ENCODE measurements at places on chromosomes 1 and 21.

- DNase-seq = no peak
Measured at GRCh38 chr1:156807627-156808026, 9.0 kb downstream of the SH2D2A start.

DNA sequence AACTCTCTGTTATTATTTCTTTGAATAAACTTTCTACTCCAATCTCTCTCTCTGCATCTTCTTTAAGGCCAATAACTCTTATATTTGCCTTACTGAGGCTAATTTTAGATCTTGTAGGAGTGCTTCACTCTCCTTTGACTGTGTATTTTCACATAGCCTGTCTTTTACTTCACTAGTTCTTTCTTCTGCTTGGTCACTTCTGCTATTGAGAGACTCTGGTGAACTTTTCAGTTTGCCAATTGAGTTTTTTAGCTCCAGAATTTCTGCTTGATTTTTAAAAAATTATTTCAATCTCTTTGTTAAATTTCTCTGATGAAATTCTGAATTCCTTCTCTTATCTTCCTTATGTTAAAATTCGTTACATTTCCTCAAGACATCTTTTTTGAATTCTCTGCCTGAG lies 18.2 kb downstream of the GPR88 start:
- no peak for DNase-seq

GRCh38 chr1:41574842-41575241 lies 90.4 kb upstream of the EDN2 start:
- no peak for DNase-seq

- DNase-seq = no peak
Measured at GRCh38 chr1:228171221-228171891, 5.8 kb downstream of the IBA57 start.

DNA sequence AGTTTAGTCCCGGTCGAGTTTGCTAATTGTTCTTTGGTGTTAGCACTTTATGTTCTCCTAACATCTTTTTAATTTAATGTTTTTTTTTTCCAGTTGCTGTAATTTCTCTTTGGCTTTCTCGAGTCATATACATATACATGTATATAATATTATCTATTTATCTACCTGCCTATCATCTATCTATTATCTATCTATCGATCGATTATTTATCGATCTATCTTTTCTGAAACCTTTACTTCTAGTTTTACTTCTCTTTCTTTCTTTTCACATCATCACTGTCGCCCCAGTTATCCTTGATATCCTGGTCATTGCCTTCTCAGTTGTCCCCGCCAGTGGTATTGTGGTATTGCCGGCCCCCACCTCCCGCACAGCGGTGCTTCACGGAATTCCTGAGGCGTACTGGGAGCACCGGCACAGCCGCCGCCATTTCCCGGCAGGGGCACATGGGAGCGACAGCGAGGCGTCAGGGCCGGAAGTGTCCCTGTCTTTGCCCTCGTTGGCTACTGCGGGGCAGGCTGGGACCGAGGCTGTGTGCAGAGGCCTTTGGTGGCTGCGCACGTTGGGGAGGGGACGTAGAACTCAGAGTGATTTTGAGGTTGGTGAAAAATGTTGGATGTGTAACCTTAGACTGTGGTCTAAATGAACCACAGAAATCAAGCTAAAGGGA lies 101.1 kb downstream of the NUF2 start:
- DNase-seq = no peak

- no peak for DNase-seq
Measured at GRCh38 chr1:9852004-9852403, 28.2 kb upstream of the CLSTN1 start.

GRCh38 chr21:40684726-40685125 lies 162.2 kb downstream of the DSCAM start:
- DNase-seq = no peak

All from activated CD4-positive, alpha-beta T cell treated with anti-CD3 and anti-CD28 coated beads, Interleukin-2, amount 50 U/mL, for 4 hours (primary cell).